ENCODE measurements at places on chromosomes 6 and 20.
A peak's percentile ranks its signal among the peaks of the same experiment; 100 is the strongest.

DNA sequence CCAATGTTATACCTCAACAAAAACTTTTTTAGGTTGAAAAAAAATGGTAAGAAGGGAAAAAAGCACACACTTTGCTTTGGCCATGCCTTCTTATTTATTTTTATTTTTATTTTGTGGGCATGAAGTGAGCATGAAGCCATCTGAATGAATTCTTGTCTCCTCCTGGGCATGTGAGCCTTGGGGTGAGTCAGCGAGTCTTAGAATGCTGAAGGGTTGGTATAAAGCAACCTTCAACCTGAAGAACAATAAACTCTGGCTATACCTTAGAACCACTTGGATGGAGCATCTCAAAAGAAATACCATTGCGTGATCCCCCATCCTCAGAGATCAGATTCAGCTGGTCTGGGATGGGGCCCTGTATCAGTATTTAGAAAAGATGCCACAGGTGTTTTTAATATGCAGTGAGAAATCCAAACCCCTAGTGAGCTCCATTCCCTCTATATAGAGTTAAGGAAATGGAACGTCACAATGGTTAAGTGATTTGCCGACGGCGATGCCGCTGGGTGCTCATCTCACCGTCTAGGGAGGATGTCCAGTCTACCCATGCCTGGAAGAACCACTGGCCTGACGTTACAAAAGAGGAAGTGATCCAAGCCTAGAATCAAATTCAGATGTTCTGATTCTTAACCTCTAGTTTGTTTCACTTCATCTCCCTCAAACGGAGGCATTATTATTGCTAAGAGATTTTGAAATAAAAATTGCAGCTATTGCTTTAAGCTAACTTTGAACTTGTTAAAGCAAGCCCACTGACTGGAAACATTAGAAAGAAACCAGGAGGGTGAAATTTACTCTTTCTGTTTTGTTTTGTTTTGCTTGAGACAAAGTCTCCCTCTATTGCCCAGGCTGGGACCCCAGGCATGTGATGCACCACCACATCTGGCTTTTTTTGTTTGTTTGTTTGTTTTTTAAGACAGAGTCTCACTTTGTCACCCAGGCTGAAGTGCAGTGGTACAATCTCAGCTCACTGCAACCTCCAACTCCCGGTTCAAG lies 67.1 kb downstream of the EDN1 start:
- DNase-seq, result no peak

DNA sequence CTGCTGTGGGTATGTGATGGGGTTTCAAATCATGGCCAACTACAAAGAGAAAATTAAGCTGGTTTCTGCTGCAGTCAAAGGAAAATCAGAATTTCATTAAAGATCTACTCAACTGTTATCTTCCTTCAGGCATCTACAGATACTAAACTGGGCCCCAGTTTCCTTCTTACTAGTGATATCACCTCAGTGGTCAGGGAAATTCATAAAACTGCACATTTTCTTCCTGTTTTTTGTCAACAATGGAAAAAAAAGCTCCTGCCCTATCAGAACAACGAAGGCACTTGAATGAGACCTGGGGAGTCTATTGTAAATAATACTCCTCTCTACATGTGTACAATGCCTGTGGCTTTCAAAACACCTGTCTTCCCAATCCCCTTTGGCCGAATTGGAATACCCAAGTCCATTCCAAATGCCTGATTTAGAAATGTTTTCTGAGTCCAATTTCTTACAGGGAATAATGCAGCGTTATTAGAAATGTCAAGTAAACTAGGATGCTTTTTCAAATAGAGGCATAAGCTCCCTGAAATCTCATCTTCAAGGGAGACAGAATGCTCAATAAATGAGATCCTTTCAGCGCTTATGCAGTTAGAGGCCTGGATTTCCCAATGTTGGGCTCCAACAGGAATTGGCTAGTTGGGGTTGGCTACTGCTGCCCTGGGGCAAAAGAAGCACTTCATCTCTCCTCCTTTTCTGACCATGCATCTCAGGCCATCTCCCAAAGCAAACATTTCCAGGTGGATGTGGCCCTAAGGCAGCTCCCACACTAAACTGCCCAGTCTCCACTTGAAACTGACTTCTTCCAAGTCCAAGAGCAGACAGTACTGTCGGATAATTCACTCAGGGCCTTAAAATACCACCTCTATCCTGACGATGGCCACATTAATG lies 143.3 kb downstream of the NFATC2 start:
- no peak for DNase-seq

DNA sequence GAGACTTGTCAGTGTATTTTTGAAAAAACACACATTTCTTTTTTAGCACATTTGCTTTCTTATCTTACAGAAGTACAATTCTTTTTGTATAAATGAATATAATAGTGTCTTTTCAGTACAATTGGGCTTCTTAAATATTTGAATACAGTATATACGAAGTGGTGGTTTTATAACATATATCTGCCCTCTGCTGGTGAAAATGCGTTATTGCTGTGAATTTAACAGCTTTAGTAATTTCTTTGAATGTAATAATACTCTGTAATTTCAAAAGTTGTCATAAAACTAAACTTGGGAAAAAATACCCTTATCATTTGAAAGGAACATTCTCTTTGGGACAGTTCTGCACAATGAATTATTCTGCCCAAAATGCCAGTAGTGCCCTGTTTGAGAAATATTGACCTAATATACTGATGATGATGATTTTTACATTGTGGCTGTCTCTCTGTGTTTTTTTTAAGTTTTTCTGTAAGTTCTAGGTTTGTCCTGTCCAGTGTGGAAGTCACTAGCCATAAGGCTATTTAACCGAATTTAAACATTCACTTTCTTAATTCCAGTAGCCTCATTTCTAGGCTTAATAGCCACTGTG lies 19.0 kb downstream of the SMAP1 start:
- peak; percentile 57 for DNase-seq

DNA sequence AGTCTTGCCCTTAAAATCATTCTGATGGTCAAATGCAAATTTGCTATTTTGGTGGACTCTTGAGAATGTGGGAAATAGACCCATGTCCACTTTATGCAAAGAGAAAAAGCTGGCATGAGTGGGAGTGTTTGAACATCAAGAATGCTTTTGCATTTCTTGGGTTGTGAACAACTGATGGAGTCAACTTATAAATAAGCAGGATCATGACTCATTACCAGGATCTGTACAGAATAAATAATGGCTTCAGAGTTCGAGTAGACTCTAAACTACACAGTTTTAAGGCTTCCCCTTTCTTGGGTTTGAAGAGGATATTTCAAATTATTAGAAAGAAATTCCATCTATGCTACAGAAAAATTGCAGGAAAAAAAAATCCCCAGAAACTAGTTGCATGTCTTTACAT lies 195.5 kb downstream of the EYA4 start:
- DNase-seq, result no peak

GRCh38 chr6:44614396-44614795 lies 226.9 kb downstream of the CDC5L start:
- no peak for DNase-seq

- DNase-seq, result no peak
Measured at GRCh38 chr6:53280207-53280606, 68.5 kb downstream of the ELOVL5 start.

DNA sequence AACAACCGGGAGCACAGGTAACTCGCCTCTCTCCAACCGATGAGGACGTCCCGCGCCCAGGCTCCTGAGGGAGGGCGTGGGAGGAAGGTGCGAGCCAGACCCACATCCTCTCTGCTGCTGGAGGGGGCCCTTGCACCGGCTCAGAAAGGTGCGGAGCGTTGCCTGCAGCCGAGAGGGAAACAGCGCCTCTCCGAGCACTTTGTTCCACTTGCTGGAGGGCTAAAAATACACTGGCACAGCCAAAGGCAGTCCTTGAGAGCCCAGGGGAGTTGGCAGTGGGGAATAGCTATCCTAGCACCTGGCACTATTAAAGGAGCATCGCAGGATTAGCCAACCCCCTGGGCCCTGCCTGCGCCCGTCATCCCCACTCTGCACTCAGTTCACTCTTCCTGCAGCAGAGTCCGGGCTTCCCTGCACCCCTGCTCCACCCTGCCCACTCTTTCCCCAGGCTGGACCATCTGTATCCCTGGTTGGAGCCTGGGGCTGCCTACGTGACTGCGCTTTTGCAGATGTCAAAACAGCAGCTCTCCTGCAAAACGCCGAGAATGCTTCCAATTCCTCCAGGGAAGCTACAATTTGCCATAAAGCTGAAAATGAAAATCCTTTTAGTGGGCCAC lies 108.9 kb downstream of the SNX5 start:
- peak; percentile 26 for DNase-seq

DNA sequence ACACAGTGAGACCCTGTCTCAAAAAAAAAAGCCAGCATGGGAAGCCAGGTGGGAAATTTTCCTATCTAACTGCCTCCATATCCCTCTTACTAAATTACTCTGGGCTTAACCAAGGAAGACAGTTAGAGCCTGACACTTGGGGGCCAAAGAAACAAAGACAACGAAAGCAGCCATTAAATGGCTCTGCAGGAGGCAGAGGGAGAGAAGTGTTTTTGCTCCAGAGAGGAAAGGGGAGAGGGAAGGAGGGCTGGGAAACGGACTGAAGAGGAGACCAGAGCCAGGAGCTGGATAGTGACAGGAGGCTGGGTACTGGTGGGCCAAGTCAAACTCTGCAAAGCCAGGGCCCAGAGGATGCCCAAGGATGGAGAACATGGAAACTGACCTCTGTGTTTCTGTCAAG lies 10.7 kb upstream of the TGIF2 start:
- DNase-seq, result no peak

GRCh38 chr20:53597030-53597482 lies 3.4 kb upstream of the ZNF217 start:
- DNase-seq, result no peak

GRCh38 chr6:32840604-32841246 lies 2.2 kb upstream of the TAP2 start:
- DNase-seq, result peak; percentile 53

GRCh38 chr6:166245148-166245547 lies 63.0 kb downstream of the PRR18 start:
- DNase-seq, result no peak

DNA sequence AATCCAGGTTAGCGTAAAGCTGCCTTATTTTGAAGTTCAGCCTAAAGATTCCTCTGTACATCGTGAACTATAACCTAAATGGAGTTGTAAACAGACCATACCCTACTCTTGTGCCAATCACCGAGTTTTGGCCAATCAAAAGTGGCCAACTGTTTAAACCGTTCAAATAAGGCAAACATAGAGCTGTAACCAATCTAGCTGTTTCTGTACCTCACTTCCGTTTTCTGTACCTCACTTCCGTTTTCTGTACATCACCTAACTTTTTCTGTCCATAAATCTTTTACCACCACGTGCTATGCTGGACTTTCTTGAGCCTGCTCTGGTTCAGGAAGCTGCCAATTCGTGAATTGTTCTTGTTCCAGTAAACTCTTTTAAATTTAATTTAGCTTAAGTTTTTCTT lies 39.7 kb downstream of the LBP start:
- no peak for DNase-seq

GRCh38 chr20:48717095-48717672 lies 110.6 kb downstream of the PREX1 start:
- no peak for DNase-seq

- DNase-seq, result no peak
Measured at GRCh38 chr6:53618219-53618618, 47.3 kb downstream of the KLHL31 start.

DNA sequence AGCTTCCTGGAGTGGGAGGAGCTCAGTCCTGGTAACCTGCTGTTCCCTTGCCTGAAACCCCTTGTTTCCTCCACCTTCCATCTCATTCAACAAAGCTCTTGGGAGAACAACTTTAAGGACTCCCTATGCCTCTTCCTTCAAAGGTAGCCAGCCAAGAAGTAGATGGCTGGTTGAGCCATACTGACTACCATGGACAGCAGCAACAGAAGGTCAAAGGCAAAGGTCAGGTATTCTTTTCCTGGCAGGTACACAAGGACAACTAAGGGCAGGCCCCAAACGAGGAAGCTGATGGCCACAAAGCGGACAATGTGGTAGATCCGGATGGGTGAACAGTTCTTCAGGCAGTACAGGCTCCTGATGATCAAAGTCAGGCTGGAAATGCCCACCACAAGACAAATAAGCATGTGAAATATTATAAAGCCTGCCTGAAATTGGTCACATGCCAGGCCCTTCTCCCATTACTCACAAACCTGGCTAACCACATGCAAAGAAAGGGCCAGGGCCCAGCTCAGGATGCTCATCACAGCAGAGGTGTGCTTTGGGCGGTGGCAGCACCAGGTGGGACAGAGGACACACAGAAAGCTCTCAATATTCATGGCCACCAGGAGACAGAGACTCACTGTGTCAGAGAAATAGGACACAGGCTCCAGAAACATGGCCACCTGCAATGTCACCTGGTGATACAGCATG lies 21.7 kb downstream of the UBD start:
- DNase-seq, result no peak

- DNase-seq, result no peak
Measured at GRCh38 chr6:50410579-50410978, 302.7 kb upstream of the TFAP2D start.

DNA sequence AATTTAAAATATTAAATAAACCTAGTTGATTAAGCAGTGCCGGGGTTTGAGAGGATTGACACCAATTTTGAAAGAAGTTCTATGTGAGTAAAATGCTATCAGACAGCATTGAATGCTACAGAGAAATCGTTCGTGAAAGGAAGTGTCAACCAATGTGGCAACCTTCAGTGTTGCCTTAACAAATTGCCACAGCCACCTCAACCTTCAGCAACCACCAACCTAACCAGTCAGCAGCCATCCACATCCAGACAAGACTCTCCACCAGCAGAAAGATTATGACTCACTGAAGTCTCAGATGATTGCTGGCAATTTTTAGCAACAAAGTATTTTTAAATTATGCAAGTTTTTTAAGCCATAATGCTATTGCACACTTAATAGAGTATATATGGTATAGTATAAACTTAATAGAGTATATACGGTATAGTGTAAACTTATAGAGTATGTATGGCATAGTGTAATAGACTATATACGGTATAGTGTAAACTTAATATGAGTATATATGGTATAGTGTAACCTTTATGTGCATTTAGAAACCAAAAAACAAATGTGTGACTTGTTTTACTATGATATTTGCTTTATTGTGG lies 65.3 kb upstream of the ID4 start:
- no peak for DNase-seq

GRCh38 chr20:23754731-23755130 lies 4.0 kb upstream of the CST1 start:
- no peak for DNase-seq

GRCh38 chr6:14919038-14919670 lies 326.7 kb upstream of the JARID2 start:
- DNase-seq, result no peak

GRCh38 chr6:12439296-12439695 lies 149.1 kb downstream of the EDN1 start:
- DNase-seq, result no peak

Data from CD4-positive, alpha-beta T cell treated with Interleukin-12 subunit alpha and Interleukin-12 subunit beta, for 1 hour (primary cell).